ENCODE measurements at places on chromosomes 6 and 20.

DNA sequence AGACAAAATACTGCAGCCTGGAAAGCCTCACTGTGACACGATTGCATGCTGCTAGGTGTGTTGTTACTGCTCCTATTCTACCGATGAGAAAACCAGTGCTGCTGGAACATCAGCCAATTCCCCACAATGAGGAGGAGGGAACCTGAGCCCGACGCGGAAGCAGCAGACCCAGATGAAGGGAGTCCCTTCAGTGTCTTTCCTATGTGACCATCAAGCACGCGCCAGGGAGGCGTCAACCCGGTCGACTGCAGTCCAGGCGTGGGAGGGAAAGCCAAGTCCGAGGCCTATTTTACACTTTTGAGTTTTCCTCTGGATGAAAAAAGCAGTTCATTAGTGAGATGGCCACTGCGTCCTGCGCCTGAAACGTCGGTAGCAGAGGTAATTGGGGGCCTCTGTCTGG, 63.3 kb downstream of the STK35 start:
- no peak for DNase-seq

GRCh38 chr6:144986271-144986670, 701.1 kb downstream of the UTRN start:
- DNase-seq = no peak

- DNase-seq = no peak
Measured at GRCh38 chr6:3328145-3328544, 69.4 kb downstream of the PSMG4 start.

GRCh38 chr6:42450477-42451332, 1.0 kb downstream of the TRERF1 start:
- DNase-seq = peak; percentile 52

DNA sequence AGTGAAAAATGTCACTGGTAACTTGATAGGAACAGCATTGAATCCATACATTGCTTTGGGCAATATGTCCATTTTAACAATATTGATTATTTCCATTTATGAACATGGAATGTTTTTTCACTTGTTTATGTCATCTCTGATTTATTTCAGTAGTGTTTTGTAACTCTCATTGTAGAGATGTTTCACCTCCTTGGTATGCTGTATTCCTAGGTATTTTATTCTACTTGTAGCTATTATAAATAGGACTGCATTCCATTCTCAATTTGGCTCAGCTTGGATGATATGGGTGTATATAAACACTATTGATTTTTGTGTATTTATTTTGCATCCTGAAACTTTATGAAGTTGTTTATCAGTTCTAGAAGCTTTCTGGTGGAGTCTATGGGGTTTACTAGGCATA, 730.3 kb downstream of the DOK5 start:
- DNase-seq = no peak

GRCh38 chr20:63000958-63001357, 5.8 kb downstream of the BHLHE23 start:
- DNase-seq = no peak

GRCh38 chr20:51917886-51918535, 115.7 kb upstream of the SALL4 start:
- DNase-seq = no peak

GRCh38 chr6:142353690-142354089, 51.9 kb downstream of the ADGRG6 start:
- no peak for DNase-seq

DNA sequence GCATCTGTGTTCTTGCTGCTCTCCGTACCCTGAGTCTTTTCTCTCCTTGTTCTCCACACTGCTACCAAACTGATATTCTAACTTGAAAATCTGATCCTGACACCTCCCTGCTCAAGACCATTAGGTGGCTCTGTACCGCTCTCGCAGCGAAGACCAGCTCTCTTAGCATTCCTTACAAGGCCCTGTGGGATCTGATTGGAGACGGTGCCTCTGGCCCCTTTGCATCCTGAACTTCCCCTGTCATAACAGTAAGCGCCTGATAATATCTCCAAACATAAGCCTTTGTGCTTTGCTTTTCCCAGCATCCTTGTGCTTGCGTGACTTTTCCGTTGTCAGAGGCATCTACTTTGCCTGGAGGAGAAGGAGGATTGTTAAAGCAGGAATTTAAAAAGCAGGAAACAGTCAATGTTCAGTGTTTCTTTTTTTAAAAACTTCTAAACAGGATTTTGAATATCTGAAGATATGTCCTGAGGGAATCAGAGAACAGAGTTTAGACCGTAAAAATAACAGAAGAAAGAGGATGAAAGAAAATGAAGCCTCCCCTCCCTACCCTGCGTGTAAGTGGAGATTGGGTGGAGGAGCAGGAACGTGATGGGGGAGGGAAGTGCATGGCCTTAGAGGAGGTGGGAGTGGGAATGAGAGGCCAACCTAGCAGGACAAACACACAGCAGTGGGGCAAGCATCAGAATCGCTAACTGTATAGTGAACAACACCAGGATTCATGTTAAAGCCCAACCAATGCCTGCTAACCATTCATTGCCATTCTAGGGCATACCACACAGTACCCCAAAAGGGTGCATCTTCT, 89.2 kb upstream of the STMND1 start:
- peak; percentile 60 for DNase-seq

DNA sequence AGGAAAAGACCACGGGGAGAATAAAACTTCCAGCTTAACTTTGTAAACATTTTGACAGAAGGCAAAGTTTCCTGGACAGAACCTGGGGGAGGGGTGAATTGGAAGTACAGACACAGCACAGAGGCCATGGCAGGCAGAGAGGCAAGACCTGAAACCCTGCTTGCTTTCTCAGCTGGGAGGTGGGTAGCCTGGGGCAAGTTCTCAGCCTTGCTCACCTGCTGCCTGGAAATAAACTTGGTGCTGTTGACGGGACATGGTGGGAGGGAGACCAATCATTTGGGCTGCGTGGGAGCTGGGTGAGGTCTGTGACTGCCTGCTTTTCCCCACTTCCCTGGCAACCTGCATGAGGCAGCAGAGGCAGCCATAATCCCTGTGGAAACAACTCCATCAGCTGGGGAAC, 221.3 kb downstream of the MOXD1 start:
- no peak for DNase-seq

GRCh38 chr6:113819169-113819830, 37.8 kb upstream of the MARCKS start:
- peak; percentile 37 for DNase-seq

GRCh38 chr20:31496761-31497295, 17.4 kb upstream of the HM13 start:
- peak; percentile 52 for DNase-seq

DNA sequence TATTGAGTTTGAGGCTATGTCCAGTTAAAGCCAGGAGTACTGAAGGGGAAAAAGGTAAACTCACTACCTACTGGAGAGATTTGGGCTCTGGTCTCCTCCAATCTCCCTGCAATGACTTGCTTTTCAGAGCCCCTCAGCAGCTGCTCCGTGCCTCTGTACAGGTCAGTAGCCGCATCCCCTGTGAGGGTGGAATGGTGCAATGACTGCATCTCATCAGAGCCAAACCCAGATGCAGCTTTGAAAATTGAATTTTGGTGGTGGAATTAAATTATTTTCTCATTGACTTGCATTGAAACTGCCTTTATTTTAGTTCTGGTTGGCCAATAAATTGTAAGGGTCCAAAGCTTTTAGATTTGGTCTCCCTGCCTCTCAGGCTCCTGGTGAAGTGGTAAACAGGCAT, 166.7 kb downstream of the DLL1 start:
- no peak for DNase-seq

DNA sequence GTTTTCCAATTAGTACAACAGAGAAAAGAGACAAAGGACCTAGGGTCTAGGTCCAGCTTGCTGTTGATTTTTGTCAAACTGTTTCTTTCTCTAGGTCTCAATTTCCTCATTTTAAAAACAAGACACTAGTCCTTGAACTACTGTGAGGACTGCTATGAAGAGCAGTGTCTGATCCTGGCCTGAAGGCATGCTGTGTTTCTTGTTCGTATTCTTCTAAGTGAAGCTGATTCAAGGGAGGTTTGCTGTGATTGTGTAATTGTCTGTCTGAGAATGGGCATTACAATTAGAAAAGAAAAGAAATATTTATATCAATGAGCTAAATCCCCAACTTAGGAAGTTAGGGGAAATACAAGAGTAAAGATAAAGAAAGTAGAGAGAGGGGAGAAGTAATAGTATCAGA, 228.2 kb upstream of the SUPT3H start:
- no peak for DNase-seq

DNA sequence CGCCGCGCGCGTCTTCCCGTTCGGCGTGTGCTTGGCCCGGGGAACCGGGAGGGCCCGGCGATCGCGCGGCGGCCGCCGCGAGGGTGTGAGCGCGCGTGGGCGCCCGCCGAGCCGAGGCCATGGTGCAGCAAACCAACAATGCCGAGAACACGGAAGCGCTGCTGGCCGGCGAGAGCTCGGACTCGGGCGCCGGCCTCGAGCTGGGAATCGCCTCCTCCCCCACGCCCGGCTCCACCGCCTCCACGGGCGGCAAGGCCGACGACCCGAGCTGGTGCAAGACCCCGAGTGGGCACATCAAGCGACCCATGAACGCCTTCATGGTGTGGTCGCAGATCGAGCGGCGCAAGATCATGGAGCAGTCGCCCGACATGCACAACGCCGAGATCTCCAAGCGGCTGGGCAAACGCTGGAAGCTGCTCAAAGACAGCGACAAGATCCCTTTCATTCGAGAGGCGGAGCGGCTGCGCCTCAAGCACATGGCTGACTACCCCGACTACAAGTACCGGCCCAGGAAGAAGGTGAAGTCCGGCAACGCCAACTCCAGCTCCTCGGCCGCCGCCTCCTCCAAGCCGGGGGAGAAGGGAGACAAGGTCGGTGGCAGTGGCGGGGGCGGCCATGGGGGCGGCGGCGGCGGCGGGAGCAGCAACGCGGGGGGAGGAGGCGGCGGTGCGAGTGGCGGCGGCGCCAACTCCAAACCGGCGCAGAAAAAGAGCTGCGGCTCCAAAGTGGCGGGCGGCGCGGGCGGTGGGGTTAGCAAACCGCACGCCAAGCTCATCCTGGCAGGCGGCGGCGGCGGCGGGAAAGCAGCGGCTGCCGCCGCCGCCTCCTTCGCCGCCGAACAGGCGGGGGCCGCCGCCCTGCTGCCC, 1.1 kb downstream of the SOX4 start:
- peak; percentile 63 for DNase-seq

- no peak for DNase-seq
Measured at GRCh38 chr6:56947924-56948323, 7.0 kb upstream of the BEND6 start.

- no peak for DNase-seq
Measured at GRCh38 chr6:6395581-6396197, 75.2 kb upstream of the F13A1 start.

DNA sequence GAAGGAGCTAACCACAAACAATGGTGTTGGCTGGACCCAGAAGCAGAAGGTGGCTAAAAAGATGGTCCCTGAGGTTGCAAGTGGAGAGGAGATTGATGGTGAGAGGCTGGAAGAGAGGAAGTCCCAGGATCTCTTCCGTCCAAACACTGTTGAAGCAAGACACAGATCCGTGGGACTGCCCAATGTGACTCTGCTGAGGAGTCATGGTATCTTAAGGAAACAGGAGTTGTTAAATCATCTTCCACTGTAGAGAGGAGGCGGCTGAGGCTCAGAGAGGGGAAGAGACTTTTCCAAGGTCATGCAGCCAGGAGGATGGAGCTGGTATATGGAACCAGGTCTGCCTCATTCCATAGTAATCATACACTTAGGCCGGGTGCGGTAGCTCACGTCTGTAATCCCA, 4.1 kb upstream of the ZNF335 start:
- DNase-seq = no peak

GRCh38 chr6:89146718-89147700, 1.2 kb downstream of the PM20D2 start:
- DNase-seq = peak; percentile 31

- no peak for DNase-seq
Measured at GRCh38 chr6:155970876-155971708, 515.5 kb upstream of the NOX3 start.

GRCh38 chr20:36951979-36952738, 651 bp upstream of the SAMHD1 start:
- no peak for DNase-seq

GRCh38 chr20:12152996-12153395, 235.3 kb downstream of the BTBD3 start:
- DNase-seq = no peak

DNA sequence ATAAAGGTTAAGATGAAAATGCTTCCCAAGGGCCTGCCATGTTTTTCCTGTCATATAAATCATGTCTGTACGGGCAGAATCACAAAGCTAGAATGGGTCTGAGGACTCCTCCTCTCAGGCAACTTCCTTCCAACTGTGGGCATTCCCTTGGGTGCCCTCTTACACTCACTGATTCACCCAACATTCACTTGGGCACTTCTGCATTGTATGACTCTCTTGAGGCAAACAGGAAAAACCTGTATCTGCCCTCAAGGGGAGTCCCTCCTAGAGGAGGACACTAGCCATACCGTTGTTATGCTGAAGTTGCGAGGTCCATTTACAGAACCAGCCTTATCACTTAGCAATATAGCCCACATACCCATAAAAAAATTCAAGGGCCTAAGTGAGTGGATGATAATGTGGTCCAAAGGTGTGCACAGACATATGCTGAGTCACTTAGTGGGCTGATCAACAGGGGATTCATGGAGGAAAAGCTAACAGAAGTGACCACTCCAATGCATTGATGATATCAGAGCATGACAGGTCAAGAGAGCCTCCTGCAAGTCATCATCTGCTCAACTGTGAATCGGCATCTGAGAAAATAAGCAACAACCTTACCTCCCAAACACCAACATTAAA, 131.1 kb downstream of the ATXN1 start:
- DNase-seq = no peak

DNA sequence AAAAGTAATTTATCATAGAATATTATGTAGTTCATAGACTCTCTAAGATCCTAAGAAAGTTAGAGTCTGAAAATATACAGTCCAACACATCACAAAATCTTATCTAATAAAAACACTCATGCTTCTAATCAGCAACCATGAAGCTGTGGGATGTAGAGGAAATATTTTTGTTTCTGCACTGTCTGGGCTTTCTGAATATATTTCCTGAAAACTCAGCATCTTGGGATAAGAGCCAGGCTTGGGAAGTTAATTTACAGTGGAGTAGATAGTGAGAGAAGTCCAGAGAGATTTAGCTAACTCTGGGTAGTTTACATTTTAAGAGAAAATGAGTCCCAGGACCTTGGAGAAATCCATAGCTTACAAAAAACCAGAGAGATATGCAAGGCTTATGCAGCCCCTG, 150.4 kb upstream of the BMP5 start:
- no peak for DNase-seq

GRCh38 chr6:45454008-45454911, 76.5 kb upstream of the SUPT3H start:
- no peak for DNase-seq

- DNase-seq = no peak
Measured at GRCh38 chr20:21232546-21233280, 70.4 kb upstream of the XRN2 start.

- DNase-seq = no peak
Measured at GRCh38 chr20:24835195-24835594, 113.9 kb upstream of the CST7 start.

Measured in hepatocyte (in vitro differentiated cells).